Stimulated activated naive CD8-positive, alpha-beta T cell treated with anti-CD3 and anti-CD28 coated beads, Interleukin-15, amount 100 ng/mL, for 72 hours (primary cell): ENCODE measurements at places on chromosomes 4 and X.
A peak's percentile ranks its signal among the peaks of the same experiment; 100 is the strongest.

DNA sequence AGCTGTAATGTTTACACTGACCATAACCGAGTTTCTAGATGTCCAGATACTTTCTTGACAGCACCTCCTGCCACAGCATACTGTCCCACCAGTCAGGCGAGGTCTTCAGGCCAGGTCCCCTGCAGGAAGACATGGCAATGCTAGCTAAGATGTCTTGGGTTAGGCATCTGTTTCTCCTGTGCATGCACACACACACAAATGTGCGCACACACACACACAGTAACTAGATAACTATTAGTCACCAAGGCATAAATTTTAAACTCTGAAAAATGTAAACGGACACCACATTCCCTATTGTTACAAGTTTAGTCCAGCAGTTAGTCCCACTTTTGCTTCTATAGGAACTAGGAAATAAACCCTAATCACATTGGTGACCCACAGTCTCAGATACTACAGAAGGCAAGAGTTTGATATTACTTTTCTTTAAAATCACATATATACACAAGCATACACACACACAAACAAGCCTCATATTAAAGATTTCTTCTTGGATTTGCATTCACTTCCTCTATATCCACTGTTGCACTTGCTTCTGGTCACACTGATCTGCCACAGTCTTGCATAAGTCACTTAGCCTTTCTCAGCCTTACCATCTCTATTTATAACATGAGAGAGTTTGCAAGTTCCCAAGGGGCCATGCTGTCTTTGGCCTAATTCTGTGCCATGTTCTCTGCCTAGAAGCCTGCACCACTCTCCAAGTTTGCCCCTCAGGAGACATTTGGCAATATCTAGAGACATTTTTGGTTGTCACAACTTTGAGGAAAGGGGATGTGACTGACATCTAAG, 32.2 kb downstream of the IL21 start:
- no peak for DNase-seq

DNA sequence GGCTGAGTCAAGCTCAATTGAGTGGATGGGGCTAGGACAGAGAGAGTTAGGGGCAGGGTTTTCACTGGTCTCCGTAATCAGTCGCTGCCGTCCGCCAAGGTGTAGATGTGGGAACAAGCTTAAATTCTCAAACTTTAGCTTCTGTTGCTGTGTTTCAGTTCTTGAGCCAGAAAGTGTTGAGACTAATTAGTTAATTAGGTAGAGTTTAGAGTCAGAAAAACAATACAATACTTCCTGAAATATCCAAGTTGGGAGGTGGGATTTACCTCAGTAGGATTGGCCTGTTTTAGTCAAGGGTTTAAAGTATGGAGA, 1.1 kb upstream of the UBE2D3 start:
- no peak for DNase-seq

DNA sequence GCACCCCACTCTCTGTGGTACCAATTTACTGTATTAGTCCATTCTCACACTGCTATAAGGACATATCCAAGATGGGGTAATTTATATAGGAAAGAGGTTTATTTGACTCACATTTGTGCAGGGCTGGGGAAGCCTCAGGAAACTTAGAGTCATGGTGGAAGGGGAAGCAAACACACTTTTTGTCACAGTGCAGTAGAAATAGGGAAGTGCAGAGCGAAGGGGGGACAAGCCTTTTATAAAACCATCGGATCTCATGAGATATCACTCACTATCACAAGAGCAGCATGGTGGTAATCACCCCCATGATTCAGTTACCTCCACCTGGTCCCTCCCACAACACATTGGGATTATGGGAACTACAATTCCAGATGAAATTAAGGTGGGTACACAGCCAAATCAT, 766.9 kb upstream of the PCDH10 start:
- no peak for DNase-seq

DNA sequence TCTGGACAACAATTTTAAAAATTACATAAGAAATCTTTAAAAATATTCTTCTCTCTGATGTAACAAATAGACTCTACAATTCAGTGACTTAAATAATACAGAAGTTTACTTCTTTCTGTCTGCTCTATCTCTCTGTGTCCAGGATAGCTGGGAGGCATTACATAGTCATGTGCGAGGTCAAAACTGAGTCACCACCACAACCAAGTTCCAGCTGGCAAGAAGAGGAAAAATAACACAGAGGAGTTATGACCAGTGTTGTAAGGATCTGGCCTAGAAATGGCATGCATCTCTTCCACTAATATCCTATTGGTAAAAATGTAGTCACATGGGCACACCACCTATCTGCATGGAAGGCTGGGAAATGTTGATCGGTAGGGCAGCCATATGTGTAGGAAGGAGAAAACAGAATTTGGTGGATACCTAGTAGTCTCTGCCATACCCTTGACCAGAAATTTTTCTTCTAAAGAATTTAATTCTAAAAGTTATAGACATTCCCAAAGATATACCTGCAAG, 39.4 kb upstream of the WDFY3 start:
- no peak for DNase-seq

DNA sequence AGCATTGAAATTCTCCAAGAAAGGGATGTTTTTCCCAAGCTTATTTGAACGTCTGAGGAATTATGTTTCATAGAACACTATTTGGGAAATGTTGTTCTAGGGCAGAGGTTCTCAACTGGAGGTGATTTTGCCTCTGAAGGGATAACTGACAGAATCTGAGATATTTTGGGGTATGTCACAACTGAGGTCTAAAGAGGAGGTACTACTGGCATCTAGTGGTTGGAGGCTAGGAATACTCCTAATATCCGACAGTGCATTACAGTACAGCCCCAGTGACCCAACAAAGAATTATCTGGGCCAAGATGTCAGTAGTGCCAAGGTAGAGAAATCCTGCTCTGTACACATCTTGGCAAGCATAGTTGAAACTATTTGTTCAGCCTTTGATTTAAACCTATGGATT, 6.4 kb downstream of the HSPA4L start:
- DNase-seq = no peak

GRCh38 chr4:186017801-186018200, 51.2 kb upstream of the TLR3 start:
- DNase-seq = no peak

- no peak for DNase-seq
Observed at GRCh38 chr4:48939785-48940184, 33.2 kb upstream of the OCIAD2 start.

GRCh38 chr4:128347175-128347868, 59.7 kb upstream of the PGRMC2 start:
- no peak for DNase-seq

DNA sequence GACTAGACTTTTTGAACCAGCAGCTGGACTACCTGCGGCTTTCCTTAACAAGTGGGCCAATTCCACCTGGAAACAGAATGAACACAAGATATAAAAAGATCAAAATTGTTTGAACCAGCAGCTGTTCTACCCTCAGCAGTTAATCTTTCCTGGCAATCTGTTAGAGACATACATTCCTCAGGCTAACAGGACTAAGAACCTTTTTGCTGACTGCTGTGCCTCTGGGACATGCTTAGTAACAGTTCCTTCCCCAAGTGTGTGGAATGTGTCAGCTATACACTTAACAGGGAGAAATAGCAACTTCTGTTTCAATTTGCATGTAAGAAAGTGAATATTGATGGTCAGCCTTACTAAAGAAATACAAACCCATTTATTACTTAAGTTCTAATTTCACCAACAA, 554.4 kb downstream of the ARAP2 start:
- DNase-seq = no peak

- DNase-seq = no peak
Observed at GRCh38 chr4:163167333-163167626, 590 bp upstream of the NAF1 start.

GRCh38 chr4:142846729-142847596, 862 bp upstream of the INPP4B start:
- DNase-seq = peak; percentile 77

GRCh38 chr4:3520796-3521600, 11.2 kb downstream of the LRPAP1 start:
- no peak for DNase-seq

DNA sequence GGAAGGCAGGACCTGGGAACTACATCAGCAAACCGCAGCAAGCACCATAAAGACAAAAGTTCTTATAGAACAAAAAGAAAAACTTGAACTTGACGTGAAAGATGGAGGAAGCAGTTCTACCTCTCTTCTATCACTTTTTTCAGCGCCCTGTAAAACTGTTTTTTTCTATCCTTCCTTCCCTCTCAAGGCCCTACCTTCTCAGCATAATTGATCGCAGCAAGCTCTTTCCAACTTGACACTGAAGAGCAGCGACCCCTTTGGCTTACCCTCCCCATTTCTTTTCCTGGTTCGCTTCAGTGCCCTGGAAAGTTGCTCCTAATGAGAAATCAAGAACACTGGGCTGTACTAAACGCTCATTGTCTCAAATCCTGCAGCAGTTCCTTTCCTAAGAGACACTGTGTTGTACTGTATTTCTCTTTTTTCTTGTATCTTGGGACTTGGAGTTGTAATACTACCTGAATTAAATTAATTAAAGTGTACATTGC, 150.6 kb upstream of the SLC4A4 start:
- DNase-seq = no peak

DNA sequence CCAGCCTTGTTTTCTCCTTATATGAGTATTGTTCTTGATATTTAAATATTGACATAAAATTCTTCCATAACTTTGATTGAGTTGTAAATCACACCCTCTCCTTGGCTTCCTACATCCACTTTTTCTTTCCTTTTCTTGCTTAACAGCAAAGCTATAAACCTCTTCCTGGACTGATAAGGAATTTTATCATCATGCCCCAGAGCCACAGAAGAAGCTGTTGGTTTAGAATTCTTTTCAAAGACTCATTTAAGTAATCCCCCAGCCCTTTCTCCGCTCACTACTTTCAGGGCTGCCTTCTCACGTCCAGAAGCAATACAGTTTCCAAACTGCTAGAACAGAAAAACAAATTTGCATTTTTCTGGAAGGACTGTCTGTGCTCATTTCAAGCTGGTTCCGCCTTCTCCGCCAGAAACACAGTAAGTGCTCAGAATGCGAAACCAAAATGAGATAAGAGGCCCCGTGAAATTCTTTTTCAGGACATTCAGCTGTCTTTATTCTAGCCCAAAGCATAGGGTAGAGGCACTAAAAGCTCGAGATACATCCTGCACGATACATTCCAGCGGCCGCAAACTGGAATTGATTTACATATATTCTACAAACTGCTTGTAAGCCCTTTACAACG, 849 bp downstream of the MID1 start:
- DNase-seq = no peak

GRCh38 chr4:40976343-40976742, 226.6 kb downstream of the NSUN7 start:
- DNase-seq = no peak

GRCh38 chr4:42487230-42487629, 89.9 kb downstream of the SHISA3 start:
- DNase-seq = no peak

DNA sequence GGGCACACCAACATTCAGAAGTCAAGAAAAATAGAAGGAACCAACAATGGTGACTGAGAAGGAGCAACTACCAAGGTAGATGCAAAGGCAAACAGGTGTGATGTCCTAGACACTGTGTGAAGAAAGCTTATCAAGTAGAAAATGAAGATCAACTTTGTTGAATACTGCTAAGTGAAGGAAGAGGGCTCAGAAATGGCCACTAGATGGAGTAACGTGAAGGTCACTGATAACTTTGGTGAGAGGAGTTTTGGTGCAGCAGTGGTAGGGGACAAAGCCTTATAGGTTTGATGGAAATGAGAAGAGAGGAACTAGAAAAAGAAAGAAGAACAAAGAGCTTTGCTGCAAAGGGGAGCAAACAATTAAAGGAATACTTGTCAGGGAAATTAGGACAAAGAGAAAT, 23.5 kb downstream of the OTC start:
- DNase-seq = no peak

GRCh38 chr4:43274376-43274775, 381.9 kb downstream of the GRXCR1 start:
- DNase-seq = no peak

DNA sequence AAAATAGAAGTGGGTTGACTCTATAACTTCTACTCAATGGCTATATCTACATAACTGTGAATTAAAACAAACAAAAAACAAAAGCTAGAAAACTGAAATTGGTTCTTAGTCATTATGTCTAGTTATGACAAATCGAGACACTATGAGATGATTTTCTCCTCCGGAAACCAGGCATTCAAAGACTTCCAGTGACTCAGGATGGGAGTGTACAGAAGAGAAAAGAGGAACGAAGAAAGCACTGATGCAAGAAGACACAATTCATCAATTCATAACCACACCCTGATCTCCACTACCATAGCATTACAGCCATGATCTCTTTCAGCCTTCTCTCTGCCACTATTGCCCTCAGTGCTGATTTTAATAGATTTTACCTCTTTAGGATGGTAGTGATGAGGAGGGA, 253.6 kb downstream of the CBLL2 start:
- DNase-seq = no peak

DNA sequence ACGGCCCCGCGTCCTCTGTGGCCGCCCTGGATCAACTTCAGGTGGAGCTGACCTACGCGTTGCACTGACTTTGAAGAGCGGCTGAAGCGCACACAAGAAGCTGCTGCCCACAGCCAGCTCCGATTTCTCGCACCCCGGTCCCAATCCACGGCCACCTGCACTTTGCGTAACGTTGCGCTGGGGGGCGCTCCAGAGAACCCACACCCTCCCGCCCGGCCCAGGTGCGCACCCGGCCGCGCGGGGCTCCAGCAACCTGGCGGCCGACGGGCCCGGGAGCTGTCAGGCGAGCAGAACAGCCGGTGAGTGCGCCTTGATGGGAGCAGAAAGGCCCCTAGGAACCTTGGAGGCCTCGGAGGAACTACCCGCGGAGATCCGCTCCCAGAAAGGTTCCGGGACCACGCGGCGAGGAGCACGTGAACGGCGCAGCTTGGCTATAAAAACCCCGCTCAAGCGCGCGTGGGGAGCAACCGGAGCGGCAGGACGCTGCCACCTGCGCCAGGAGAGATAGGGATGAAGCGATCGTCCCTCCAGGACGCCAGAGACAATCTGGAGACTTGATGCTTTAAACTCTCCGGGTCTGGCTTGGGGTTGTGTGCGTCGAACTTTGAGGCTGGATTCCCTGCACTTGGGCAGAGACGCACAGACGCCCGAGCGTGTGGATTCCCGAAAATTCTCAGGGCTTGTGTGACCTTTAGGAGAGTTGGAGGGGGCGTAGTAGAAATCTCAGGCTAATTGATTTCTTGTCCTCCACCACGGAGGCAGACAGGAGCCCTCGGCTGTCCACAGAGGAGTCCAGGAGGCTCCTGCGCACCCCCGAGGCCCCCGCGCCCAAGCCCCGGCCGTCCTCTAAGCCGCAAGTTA, 591 bp upstream of the NWD2 start:
- DNase-seq = no peak

- DNase-seq = no peak
Observed at GRCh38 chr4:33940281-33940680, 2304.0 kb downstream of the ARAP2 start.

DNA sequence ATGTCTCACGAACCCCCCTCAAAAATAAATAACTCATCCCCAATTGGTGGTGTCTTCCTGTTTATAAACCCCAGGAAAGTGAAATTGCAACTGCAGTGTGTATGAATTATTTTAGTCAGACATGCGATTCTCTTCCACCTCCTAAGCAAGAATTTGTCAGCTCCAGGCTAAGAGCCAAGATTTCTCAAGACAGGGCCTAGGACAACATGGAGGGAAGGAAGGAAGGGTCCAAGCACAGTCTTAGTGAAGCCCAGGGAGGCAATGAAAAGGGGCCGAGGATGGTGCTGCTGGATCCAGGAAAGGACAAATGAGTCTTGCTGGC, 20.0 kb downstream of the SH3KBP1 start:
- no peak for DNase-seq
